ENCODE measurements at places on chromosomes 1 and 21.
A peak's percentile ranks its signal among the peaks of the same experiment; 100 is the strongest.

GRCh38 chr1:207112616-207113296 lies 8.7 kb downstream of the C4BPA start:
- DNase-seq: no peak

DNA sequence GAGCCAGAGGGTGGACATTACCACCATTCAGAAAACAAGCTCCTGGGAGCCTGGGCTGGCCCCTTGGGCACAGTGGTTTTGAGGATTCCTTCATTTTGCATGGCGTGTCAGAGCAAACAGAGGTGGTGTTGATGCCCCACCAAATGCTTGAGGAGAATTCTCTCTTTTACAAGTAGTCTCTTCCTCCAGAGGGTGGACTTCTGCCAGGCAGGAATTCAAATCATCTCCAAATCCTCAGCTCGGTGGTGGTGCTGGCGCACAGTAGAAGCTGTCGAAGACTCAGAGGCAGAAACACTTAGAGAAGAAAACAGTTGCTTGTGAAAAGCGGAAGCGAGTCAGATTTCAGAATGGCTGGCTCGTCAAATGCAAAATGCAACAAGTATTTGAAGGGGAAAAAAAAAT lies 3.4 kb upstream of the CHI3L1 start:
- no peak for DNase-seq

GRCh38 chr1:244226435-244226834 lies 175.4 kb downstream of the ZBTB18 start:
- no peak for DNase-seq

DNA sequence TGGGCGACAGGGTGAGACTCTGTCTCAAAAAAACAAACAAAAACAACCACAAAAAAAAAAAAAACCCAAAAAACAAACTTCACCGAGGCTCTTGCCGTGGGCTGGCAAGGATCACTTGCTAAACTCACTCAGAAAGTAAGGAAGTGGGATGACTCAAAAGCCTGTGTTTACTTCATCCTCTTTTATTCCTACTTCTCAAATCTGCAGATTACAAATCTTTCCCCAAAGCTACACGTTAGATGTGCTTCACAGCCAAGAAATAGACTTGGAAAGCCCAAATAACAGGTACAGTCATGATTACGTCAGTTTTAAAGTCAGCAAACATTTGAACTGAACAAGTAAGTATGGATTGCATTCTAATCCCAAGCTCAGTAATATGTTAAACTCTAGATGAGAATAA lies 359.3 kb downstream of the ADGRL2 start:
- DNase-seq: no peak

DNA sequence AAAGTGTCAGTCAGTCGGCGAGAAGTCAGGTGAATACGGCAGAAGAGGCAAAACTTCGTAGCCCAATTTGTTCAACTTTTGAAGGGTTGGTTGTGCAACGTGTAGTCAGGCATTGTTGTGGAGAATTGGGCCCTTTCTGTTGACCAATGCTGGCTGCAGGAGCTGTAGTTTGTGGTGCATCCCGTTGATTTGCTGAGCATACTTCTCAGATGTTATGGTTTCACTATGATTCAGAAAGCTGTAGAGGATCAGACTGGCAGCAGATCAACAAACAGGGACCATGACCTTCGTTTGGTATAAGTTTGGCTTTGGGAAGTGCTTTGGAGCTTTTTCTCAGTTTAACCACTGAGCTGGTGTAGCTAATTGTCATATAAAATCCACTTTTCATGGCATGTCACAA lies 190.2 kb upstream of the ADAMTS5 start:
- no peak for DNase-seq

DNA sequence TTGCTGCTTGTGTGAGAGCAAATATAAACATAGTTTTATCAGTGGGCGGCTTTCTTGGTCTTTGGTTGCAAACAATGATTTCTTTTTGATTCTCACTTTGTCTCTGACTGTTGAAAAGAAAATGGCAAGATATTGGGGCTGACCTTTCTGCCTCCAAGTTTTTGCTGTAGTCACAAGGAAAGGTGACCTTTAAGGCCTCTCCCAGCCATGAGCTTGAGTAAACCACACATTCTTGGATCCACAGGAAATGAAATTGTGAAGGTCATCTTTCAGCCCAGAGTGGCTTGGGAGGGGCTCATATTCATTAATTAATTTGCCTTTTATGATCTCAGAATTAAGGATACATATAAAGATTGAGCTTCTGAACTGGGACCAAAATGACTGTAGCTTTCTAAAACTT lies 241.6 kb downstream of the BACH1 start:
- DNase-seq: no peak

- no peak for DNase-seq
Measured at GRCh38 chr1:203670594-203670993, 44.0 kb downstream of the ATP2B4 start.

- DNase-seq: no peak
Measured at GRCh38 chr21:14598065-14598464, 52.0 kb upstream of the SAMSN1 start.

GRCh38 chr1:201753492-201753891 lies 75.5 kb upstream of the IPO9 start:
- DNase-seq: no peak

- DNase-seq: no peak
Measured at GRCh38 chr1:197838836-197839235, 63.6 kb upstream of the DENND1B start.

DNA sequence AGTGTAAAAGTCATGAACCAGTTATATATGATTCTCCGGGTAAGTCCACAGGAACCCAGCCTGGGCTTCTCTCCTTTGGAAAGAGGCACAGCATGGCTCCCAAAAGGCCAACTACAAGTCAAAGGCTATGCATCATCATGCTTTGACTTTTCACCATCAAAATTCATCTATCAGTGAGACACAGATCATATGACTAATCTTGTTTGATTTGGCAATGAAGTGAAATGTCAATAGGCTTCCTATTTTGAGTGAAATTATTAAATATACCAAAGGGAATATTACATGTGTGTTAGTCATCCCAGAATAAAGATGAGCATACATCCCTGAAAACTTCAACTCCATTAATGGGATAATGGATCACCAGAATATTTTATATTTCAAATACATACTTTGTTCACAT lies 83.5 kb upstream of the ADGRL2 start:
- no peak for DNase-seq

DNA sequence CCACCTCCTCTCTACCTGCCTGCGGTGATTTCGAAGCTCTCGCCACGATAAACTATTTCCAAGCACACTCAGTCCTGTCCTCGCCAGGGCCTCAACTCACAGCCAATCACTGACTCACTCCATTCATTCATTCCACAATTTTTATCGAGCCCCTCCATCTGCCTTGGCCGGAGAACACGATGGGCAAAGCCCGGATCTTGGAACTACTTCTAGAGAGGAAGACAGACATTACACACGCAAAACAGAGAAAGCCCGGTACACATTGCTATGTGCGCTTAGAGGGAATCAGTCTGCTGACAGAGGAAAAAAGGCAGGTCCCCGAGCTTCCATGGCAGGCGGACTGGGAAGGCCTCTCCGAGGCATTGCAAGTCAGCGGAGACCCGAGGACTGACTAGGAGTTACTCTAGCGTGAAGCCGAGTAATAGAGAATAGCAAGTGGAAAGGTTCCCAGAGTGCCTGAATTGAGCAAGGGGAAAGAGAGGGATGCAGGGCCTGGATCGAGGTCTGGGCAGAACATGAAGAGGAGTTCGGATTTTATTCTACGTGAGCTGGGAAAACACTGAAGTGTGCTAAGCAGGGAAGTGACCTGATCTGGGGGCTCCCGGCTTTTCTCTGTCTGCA lies 54.2 kb upstream of the DNAJC6 start:
- peak; percentile 53 for DNase-seq

DNA sequence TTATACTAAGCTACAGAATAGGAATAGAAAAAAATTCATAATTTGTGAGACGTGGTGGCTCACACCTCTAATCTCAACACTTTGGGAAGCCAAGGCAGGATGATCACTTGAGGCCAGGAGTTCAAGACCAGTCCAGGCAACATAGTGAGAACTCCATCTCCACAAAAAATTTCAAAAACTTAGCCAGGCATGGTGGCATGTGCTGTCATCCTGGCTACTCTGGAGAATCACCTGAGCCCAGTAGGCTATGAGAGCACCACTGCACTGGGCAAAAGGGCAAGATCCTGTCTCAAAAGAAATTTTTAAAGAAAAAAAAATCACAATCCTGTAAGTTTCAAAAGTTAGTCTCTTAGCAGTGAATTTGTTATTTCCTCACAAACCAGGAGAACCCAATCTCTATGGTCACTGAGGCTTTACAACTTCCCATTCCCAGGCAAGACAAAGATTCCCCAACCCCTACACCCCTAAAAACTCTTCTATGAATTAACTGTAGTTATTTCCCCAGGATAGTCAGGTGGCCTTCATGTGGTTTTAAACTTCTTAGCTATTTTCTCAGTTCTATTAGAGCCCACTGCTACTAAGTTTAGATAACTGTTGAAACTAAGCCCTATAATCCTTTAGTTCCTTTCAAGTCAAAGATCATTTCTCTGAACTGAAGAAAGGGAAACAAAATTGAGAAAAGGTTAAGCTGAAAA lies 74.5 kb downstream of the FOXJ3 start:
- no peak for DNase-seq

DNA sequence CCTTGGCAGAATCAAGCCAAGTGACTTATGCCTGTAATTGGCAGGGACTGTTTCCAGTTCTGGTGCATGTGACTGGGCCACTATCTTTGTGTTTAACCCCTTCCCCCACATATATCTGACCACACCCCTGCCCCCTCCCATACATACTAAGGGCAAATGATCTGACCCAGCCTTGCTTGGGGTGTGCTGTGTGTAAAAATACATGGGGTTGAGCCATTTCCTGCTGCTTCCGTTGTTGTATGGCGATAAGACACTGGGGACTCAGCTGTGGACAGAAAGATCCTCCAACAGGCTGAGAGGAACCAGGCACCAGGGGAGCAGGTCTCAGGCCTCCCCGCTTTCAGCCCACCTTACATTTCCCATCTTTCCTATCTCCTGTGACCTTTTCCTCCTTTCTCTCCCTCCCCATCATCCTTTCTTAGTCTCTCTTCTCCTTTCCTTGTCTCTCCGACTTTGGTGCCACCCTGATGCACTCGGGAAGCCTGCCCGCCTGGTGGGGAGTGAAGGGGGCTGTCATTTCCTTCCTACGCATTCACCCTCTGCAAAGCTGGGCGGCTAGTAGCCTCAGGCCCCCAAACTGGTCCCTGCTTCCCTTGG lies 39.7 kb downstream of the TMCC2 start:
- no peak for DNase-seq

DNA sequence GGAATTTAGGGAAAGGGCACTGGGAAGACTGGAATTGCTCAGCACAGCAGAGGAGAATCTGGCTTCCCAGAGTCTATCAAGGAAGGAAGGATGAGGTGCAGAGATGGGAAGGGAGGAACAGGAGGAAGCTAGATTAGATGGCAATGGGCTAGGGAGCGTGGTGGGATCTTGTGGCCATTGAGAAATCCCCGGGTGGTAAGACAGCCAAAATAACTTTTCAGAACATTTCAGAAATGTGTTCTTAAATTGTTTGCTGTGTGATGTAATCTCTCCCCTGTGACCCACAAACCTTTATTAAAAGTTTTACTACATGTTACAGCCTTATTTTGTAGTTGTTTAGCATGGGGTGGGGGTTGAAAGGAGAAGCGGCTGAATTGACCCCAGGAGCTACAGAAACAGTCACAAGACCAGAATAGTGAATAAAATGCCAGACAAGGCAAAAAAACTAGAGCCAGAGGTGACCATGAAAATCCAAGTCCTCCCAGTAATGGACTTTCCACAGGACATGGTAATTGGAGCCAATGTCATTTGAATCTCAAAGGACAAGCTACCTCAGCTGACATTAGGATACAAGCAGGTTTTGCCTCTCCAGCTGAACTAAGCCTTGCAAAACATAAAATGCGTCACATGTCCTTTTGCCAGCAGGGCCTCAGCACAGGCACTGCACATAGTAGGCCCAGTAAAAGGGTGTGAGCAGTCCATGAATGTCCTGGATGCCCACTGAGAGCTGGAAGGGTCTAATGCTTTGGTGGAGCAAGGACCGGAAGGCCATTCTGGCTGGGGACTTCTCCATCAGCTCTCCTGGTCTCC lies 980 bp upstream of the AHCYL1 start:
- no peak for DNase-seq

DNA sequence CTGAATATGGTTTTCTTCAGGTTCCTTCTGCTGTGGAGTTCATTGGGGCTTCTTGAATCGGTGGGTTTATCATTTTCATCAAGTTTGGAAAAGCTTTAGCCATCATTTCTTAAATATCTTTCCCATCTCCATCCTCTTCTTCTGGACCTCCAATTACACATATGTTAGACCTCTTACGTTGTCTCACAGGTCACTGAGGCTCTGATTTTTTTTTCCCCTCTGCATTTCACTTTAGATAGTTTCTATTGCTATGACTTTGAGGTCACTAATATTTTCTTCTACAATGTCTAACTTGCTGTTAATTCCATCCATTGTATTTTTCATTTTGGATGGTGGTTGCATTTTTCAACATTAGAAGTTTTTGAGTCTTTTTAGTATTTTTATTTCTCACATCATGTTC lies 47.3 kb upstream of the CASZ1 start:
- no peak for DNase-seq

DNA sequence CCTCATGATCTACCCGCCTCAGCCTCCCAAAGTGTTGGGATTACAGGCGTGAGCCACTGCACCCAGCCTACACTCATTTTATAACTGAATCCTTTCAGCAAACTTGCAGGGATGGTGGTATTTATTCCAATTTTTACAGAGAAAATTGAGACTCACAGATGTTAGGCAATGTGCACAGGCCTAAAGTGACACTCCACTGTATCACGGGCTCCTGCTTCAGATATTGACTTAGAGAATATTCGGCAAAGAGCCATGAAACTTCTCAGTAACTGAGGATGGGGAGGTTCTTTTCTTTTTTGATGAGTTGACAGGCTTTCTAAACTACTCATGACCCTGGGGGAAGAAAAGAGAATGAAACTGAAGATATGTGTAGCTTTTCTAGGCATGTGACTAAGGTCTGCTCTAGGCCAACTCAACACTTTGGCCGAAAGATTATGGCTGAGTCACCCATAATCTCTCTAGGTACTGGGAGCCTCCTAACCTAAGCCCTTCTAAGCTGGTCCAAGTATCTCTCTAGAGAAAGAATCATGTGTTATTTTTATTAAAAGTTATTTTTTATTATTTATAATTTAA lies 19.9 kb upstream of the PTCH2 start:
- no peak for DNase-seq

DNA sequence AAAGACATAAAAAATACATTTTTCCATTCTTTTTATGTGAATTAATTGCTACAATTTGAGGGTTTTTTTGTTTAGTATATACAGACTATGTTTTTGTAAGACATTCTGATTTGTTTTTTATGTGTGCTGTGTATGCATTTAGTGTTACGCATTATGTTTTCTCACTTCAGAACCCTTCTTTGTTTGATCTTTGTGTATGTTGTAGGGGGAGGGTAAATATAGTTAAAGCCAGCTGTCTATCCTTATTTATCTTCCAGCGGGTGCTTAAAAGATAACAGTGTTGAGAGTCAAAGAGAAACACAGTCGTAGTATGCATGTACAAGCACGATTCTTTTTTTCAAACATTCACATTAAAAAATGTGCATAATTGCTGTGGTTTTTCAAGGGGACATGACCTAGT lies 97.5 kb upstream of the KIAA1614 start:
- peak; percentile 59 for DNase-seq

Data from NCI-H1092 treated with DMSO at 0.1 percent for 48 hours (cell line).